GM20000 (cell line): ENCODE measurements at places on chromosomes 13 and 19.

GRCh38 chr19:44512326-44513298 lies 12.3 kb upstream of the ZNF180 start:
- no peak for DNase-seq

GRCh38 chr19:2547721-2548120 lies 71.8 kb downstream of the GADD45B start:
- DNase-seq = no peak

DNA sequence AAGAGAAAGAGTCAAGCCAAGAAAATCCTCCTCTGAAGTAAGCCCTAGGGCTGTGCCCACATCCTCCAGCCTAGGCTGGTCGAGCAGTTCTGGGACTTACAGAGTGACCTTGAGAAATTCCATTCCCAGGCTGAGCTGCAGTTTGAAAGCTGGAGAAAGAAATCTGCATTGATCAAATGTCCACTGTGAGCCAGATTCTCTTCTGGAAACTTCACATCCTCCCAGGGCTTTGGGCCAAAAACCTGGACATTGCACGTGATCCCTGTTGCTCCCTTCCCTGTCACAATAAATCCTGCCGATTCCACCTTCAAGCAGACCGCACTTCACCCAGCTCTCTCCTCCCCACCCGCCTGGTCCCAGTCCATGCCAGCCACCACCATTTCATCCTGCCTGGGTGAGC lies 15.7 kb downstream of the TMEM143 start:
- DNase-seq = no peak

GRCh38 chr13:27857282-27857681 lies 62.5 kb upstream of the PDX1 start:
- DNase-seq = no peak

GRCh38 chr19:10768369-10768768 lies 50.5 kb downstream of the DNM2 start:
- no peak for DNase-seq

DNA sequence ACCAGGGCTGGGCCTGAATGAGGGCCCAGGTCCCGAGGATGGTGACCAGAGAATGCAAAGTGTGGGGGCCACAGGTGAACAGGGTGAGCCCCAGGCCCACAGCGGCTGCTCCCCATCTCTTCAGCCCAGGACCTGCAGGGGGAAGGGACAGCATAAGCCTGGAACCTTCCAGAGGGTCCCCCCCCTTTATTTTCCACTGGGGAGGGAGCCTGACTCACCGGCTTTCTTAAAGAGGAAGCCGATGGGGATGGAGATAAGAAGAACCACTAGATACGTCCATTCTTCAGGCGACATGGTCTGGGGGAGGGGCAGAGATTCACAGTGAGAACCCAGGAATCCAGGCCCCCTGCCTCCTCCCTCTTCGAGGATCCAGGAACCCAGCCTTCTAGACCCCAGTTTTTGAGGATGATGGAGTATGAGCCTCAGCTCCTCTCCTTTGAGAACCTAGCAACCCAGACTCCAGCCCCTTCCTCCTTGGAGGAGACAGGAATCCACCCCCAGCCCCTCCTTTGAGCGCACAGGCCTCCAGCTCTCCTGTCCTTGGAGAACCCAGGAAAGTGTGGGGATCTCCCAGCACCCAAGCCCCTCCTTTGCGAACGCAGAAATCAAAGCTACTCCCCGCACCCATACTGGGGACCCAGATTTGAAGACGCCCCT lies 1.0 kb downstream of the MBOAT7 start:
- no peak for DNase-seq
